AG08396 (cell line): ENCODE measurements at places on chromosomes 4 and X.

DNA sequence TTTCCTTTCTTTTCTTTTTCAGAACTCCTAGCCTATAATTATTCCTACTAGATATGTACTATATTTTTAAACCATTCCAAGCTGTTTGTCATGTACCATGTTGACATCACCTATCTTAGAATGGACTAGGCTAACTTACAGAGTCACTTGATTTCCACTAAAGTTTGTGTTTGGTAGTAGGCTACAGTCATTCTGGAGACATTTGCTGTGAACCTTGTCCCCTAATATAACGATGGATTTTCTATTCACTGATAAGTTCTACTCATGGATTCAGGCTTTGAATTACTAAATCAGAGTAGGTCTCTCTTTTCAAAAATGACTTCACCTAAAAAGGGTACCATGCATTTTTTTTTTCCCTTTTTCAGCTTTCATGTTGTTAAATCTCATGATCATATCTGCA is 93.4 kb downstream of the PHEX start:
- no peak for DNase-seq

GRCh38 chr4:16079046-16079445 is 4.8 kb downstream of the PROM1 start:
- DNase-seq = no peak

GRCh38 chr4:75490155-75490554 is 24.0 kb downstream of the RCHY1 start:
- no peak for DNase-seq

GRCh38 chr4:168449719-168450452 is 30.4 kb downstream of the DDX60L start:
- DNase-seq = no peak

- DNase-seq = no peak
Observed at GRCh38 chr4:164579270-164579942, 174.5 kb upstream of the SMIM31 start.

GRCh38 chrX:40340116-40340515 is 240.7 kb upstream of the ATP6AP2 start:
- DNase-seq = no peak

DNA sequence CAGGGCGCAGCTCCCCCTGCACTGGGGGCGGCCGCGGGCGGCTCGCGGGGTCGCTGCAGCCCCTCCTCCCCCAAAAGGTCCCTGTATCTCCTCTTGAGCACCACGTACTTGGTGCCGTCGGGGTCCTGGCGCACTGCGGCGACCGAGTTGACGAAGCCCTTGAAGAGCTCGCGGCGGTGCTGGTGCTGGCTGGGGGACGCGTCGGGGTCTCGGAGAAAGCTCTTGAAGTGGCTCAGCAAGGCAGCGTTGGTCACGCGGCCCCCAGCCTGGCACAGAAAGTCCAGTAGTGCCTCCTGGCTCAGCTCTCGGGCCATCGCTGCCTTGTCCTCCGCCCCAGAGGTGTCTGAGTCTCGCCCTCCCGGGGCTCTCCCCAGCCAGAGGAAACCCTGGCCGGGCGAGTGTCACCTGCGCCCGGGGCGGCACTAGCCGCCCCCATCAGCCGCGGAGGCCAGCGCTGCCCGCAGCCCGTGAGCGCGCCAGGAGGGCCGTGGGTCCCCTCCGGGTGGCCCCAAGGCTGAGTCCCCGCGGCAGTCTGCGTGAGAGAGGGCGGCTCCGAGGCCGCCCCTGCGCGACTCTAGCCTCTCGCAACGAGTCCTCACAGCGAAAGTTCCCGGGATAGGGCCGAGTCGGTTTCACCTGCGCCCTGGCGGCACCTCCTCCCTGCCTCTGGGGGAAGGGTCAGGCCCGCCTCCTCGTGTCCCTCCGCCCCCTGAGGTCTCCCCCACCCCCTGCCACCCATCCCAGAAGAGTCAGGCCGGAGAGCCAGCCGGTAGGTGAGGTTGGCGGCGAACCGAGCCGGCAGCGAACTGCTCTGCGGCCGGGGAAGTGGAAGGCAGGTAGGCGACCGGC is at the start of gene SOWAHB:
TSS of gene SOWAHB (minus strand) at position 609 of the 849 bp plus-strand sequence. CDS start at position 314, 295 bp downstream.
- DNase-seq = peak; percentile 28

DNA sequence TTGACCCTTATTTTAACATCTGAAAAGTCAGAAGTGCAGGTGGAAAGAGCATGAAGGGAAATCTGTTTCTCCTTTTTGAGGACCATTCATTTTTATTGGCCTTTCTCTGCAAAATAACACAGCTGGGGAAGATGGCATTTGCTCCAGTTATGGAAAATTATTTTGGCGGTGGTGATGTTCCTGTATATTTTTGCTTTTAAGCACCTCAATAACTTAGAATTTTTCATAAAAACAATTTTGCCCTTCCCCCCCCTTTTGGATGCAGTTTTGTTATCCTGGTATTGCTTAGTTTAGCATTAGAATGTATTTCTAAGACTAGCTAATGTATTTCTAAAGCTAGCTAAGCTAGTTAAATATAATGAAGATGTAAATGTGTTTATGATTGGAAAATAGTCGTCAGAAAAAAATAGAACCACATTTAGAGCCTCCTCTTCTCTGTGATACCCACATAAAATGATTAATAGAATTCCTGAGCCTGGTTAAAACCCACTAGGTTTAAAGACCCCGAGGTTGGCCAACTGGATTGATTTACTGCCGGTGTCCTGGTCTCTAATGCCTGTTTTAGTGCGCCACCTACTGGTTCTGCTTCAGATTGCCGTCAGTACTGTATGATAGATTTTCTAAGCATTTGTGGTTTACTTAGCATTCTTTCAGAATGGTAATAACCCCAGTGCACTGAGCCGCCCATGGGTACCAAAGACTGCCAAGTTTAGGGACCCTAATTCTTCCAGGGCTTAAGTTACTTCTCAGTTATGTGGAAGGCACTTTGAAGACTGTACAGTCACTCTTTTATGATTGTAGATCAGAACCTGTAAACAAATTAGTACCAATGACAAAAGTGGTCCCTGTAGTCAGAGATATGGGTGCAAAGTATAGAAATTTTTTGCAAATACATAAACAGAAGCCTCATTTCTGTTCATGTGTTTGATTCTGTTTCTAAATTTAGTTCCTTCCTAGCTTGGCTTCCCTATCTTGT is 11.4 kb downstream of the KLF3 start:
- DNase-seq = peak; percentile 55

GRCh38 chr4:95431678-95432077 is 117.1 kb downstream of the UNC5C start:
- no peak for DNase-seq

GRCh38 chr4:145820407-145820806 is 118.2 kb downstream of the ZNF827 start:
- no peak for DNase-seq

GRCh38 chr4:20623939-20624338 is 76.3 kb upstream of the PACRGL start:
- DNase-seq = no peak
